ENCODE measurements at places on chromosomes 6 and 20.

GRCh38 chr6:91428296-91428695 is 841.4 kb upstream of the MAP3K7 start:
- no peak for DNase-seq

GRCh38 chr20:10576411-10577090 is 97.2 kb downstream of the JAG1 start:
- DNase-seq = no peak

DNA sequence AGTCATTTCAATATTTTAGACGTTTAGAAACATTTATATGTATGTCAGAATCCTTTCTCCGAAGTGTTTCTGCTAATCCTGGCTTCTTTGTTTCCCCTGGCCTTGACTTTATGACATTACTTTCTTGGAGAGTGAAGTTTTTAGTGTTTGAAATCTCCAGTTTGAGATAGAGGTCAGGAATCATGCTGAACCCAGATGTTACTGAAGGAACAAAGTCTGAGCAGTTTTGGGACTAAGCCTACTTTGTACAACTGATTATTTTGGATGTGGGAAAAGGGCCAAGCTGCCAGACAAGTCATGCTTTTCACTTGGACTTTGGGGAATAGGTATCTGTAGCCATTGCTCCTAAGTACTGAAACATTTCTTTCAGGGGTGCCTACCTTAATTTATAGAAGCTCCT is 2.3 kb downstream of the RNF144B start:
- no peak for DNase-seq

DNA sequence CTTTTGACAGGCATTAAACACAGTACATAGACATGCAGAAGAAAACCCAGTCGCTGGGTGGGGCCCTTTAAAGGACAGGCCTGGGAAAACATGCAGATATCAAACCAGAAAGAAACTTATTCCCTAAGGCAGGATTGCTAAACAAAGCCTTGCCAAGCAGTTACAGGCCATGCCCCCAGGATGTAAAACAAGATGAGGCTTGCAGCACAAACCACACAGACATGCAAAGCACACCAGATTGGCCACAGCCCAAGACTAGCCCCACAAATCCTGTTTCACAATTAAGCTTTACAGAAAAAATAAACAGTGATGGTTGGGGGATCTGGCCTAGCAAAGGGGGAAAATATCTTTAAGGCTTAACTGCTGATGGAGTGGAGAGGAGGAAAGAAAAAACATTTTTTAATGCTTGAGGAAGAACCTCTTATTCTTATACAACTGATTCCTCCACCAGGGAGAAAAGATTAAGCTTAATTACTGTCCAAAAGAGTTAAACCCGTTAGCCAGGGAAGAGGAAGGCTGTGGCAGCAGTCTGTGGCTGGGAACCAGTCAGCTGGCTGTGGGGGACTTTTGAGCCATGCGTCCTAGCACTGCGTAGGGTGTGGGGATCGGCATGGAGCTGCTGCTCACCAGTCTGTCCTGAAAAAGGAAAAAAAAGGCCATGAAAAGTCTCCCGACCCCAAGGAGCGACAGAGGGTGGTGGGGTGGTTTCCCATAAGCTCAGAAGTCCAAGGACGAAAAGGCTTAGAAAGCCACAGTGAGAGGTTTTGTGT is 28.4 kb downstream of the COL19A1 start:
- no peak for DNase-seq
